ENCODE measurements at places on chromosomes 5 and 9. TPM values are rescaled to one million over a fixed set of nuclear protein-coding genes. Genes with fewer than 3 reads are reported as not detected.

Gene C5orf58
- not detected for total RNA-seq

Gene NFX1
- 27.3 TPM for total RNA-seq

Gene RAI14
- 56.2 TPM for total RNA-seq

Gene HSPB3
- total RNA-seq, result not detected

Gene KCNMB1
- total RNA-seq, result not detected

Gene ZNF618
- total RNA-seq, result 18.0 TPM

Gene PARP8
- 44.1 TPM for total RNA-seq

Gene LECT2
- total RNA-seq, result not detected

Gene NDOR1
- 26.4 TPM for total RNA-seq

Gene LTC4S
- 4.9 TPM for total RNA-seq

Gene FBP1
- total RNA-seq, result 6.5 TPM

Gene MYOT
- total RNA-seq, result not detected

Gene IFNA21
- total RNA-seq, result not detected

Gene IL31RA
- total RNA-seq, result 2.4 TPM

Gene GEMIN5
- total RNA-seq, result 30.5 TPM

Gene OCLN
- total RNA-seq, result 154 TPM

Gene LHX3
- total RNA-seq, result not detected

Gene SV2C
- 0.88 TPM for total RNA-seq

Gene MVB12B
- 4.1 TPM for total RNA-seq

Gene SAPCD2
- 38.4 TPM for total RNA-seq

All from Calu3 (cell line).